ENCODE measurements at places on chromosomes 2 and 18.

DNA sequence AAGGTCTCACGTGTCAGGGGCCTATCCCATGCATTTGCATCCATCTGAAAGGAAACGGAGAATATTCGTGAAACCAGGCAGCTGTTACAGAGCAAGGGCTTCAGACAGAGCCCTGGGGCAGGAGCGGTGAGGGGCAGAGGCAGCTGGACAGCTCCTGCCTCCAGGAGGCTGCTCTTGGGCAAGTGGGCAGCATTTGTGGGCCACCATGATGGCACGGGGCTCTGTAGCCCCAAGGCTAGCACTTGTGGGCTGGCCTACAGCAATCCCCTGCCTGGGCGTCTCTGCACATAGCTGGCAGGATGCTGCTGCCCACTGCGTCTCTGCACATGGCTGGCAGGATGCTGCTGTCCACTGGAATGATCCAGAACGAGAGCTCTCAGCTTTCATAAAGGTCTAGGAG lies 52.8 kb upstream of the PTMA start:
- DNase-seq = no peak

GRCh38 chr18:54767098-54767497 lies 61.2 kb upstream of the RAB27B start:
- DNase-seq = no peak

- DNase-seq = no peak
These were observed 50.6 kb downstream of the LYPD6B start for GRCh38 chr2:149089068-149089467.

GRCh38 chr18:41096504-41096903 lies 858.5 kb upstream of the PIK3C3 start:
- no peak for DNase-seq

DNA sequence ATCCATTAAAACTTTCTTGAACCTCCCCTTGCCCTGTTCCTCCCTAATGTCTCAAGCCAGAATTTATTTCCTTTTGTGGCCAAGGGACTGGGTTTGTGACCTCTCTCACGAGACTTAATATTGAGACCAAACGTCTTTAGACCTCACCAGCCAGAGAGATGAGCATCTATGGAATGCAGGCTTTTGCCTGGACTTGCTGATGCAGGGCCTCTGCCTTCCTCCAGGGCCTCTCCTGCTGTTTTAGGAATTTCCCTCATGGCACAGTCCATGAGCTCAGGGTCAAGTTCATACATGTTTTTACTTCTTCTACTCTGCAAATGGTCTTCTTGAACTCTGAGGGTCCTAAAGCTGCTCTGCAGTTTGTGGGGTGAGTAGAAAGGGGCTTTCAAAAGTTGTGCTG lies 22.3 kb downstream of the IL1B start:
- DNase-seq = no peak

DNA sequence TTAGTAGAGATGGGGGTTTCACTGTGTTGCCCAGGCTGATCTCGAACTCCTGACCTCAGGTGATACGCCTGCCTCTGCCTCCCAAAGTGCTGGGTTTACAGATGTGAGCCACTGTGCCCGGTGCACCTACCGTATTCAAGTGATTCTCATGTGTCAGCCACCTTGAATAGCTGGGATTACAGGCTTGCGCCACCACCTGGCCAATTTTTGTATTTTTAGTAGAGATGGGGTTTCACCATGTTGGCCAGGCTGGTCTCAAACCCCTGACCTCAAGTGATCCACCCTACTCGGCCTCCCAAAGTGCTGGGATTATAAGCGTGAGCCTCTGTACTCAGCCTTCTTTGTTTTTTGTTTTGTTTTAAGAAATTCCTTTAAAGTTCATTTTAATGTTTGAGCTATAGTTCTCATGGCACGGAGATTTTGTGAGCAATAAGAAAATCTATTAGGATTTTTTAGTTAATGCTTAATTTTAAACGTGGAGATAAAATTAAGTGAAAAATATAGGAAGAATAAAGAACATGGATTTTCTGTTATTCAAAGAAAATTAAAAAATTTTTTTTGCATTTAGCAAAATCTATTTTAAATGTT lies 242.6 kb downstream of the PHLPP1 start:
- DNase-seq = peak; percentile 24

GRCh38 chr18:56431551-56431950 lies 206.8 kb downstream of the TXNL1 start:
- DNase-seq = no peak
